ENCODE measurements at places on chromosomes 12 and 14. TPM values are rescaled to one million over a fixed set of nuclear protein-coding genes. Genes with fewer than 3 reads are reported as not detected.

The TMEM253 gene
- total RNA-seq: not detected

- no peaks in the 10 kb centered on the region for H3K27me3 ChIP-seq
- no peak overlapping the region for H3K27ac ChIP-seq
- H3K36me3 ChIP-seq: no peaks in the 10 kb centered on the region
- H3K4me3 ChIP-seq: no peak overlapping the region
These were observed 30.4 kb downstream of the RTL1 start for GRCh38 chr14:100873096-100873482.

The CLEC4D gene
- 0.50 TPM for total RNA-seq

The C12orf56 gene
- not detected for total RNA-seq

The ADAM20 gene
- total RNA-seq: 0.80 TPM

The ACTN1 gene
- 39.5 TPM for total RNA-seq

GRCh38 chr12:74370608-74371216 is 166.9 kb upstream of the ATXN7L3B start:
- DNase-seq: no peak
- H3K36me3 ChIP-seq: no peaks in the 10 kb centered on the region
- no peaks in the 10 kb centered on the region for H3K4me1 ChIP-seq
- H3K27me3 ChIP-seq: no peaks in the 10 kb centered on the region

- no peak overlapping the region for H3K27ac ChIP-seq
- H3K4me3 ChIP-seq: no peak overlapping the region
- H3K27me3 ChIP-seq: no peaks in the 10 kb centered on the region
- no peak for DNase-seq
- H3K4me1 ChIP-seq: peaks cover 16% of the 10 kb centered on the region
These were observed 81.3 kb downstream of the SSPN start for GRCh38 chr12:26276709-26277108.

The GARIN6 gene
- total RNA-seq: not detected

DNA sequence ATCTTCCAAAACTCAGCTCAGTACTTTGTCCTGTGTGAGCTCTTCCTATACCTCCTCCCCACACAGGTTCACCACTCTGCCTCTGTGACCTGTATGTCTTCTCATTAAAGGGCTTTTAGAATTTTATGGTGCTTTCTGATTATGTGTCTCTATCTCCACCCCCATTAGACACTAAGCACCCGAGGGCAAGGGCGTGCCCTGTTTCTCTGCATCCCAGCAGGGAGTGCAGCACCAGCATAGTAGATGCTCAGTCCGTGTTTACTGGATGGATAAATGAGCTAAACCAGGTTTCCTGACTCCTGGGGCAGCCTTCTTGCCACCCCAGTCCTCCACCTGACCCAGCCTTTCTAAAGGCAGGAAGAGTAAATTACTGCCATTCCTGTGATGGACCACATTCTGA is 333.8 kb downstream of the CACNA1C start:
- H3K27ac ChIP-seq: no peak overlapping the region
- DNase-seq: no peak
- H3K4me3 ChIP-seq: no peak overlapping the region
